ENCODE measurements at places on chromosomes 12 and 14.

DNA sequence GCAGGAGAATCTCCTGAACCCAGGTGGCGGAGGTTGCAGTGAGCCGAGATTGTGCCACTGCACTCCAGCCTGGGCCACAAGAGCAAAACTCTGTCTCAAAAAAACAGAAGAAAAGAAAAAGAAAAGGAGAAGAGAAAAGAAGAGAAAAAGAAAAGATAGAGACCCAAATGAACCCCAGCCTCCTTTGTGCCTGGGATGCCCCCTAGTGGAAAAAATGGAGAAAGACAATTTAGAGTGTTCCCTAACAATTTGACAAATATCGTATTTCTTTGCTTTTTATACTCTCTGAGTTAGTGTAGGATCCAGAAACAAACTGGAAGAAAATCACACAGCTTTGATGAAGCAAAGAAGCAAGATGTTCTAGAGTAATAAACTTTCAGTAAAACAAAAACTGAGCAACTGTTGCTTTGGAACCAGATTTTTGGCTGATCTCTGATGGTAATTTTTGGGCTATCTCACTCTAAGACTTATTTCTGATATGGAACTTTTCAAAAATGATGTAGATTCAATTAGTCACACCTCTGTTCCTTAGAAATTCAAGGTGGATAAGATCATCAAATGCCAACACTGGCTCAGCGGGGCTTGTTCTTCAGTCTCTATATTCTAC is 18.6 kb upstream of the PRKAB1 start:
- DNase-seq = peak; percentile 41

DNA sequence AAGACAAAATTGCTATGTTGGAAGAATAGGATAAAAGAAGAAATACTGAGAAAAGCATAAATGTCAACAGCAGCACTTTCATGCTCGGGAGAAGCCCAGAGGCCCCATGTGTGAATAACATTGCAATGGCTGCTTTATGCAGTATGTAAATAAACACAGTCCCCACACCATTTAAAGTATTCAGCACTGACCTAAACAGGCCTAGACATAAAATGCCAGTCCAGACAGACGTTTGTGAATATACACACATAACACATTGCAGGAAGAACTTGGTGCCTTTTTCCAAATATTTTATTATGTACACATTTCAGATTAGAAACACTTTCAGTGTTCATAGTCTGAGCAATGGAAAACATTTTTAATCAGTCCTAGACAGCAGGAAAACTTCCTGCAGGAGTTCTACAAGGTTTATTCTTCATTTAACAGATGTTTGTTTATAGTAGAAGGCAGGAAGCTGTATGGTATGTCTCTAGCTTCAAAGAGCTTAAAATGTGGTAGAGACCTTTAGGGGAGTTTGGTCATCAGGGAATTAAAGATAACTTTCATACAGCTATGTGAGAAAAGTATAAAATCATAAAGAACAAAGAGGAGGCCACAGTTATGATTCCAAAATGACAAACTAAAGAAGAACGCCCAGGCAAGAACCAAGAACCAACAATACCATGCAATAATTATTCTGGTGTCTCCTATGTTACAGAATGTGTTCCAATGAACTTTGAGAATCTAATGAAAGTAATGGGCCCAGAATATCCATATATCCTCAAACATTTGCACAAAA is 30.6 kb upstream of the SLC38A2 start:
- DNase-seq = no peak

DNA sequence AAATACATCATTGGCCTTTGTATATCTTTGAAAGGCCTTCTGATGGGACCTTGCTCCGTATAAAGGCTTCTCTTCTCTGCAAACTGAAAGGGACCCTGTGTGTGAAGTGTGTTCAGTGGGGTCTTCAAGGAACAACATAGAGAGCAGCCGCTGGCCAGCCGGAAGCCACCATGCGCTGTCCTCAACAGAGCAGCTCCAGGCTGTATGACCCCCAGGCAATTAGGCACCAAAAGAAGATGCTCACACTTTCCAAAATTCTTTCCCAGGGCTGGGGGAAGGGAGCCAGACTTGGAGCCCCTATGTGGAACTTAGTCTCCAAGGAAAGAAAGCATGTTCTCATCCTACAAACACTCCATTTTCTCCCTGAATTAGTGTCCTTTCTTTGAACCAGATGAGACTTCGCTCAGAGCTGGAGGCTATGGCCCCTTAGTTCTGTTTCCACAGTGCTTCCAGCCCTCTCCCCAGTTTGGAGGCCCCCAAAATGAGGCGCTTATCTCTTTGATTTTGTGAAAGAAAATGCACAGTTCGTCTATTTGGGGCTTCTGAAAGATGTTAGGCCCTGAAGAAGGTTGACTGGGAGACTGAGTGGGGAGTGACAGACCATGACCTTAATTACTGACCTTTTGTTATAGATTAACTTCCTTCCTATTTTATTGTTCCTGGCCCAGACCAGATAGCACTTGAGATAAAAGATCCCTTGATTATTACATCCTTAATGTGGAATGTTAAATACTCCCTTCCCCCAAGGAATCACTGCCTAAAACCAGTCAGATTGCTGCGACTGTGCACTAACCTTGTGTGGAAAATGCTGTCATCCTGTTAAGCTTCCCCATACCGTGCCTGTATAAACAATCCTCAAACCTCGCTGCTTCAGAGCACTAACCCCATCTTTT is 128.3 kb upstream of the FGD4 start:
- DNase-seq = no peak

GRCh38 chr12:131725503-131725902 is 14.6 kb downstream of the SFSWAP start:
- DNase-seq = no peak

- DNase-seq = peak; percentile 62
Observed at GRCh38 chr12:1800401-1801302, 19.7 kb upstream of the LRTM2 start.

DNA sequence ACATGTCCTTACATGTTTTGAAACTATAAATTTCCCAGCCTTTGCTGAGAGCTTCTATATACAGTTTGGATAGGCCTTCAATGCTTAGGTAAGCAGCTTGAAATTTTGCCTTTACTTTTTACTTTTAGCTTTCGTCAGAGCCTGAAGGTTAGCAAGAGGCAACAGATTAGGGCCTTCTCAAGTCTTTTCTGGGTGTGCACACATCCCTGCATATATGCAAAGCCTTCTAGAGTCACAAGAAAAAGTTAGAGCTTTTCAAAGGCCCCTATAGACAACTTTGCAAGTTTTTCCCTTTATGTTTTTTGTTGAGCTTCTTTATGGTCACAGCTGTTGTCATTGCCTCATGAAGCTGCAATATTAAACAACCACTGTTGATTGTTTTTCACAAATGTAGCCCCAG is 778.4 kb downstream of the GALC start:
- DNase-seq = no peak

DNA sequence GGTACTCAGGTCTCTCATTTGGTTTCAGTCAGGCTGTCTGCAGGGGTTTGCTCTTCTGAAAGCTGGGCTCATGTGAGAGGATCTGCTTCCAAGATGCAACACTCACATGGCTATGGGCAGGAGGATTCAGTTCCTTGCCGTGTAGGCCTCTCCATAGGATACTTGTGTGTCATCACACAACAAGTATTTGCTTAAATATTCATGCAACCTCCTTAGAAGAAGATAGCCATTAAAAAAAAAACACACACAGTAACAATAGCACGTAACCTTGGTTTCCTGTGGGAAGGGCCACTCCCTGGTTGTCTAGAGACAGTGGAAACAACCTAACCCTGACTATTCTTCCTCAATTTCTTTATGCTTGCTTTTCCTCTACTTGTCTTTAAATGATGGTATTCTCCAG is 31.8 kb upstream of the CLEC4E start:
- no peak for DNase-seq

DNA sequence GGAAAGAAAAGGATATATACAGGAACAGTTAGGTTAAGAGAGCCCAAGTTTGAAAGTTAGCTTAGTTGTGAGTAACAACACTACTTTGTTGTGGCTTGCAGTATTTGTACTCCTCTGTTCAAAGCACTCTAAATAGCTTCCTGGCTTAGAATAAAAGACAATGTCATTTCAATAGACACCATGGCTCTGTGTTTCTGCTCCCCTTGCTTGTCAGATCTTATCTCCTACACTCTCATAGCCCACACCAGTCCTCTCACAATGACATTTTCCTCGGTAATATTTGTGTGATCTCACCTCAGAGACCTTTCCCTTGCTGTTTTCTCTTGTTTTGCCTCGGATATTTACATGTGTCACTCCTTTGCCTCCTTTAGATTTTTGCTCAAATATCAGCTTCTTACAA is 418.4 kb downstream of the MDGA2 start:
- DNase-seq = no peak

DNA sequence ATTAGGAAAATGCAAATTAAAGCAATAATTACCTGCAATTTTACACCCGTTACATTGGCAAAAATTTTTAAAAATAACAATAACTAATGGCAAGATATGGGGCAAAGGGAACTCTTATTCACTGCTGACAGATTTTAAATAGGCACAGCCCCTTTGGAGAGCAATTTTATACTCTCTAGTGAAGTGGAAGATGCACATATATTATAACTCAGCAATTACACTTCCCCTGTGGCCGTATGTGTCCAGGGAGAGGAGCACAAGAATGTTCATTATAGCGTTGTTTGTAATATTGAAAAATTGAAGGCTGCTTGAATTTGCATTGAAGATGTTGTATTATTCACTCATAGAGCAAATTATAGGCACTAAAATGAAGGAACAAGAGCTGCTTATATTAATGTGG is 488.3 kb upstream of the ATXN7L3B start:
- DNase-seq = no peak

DNA sequence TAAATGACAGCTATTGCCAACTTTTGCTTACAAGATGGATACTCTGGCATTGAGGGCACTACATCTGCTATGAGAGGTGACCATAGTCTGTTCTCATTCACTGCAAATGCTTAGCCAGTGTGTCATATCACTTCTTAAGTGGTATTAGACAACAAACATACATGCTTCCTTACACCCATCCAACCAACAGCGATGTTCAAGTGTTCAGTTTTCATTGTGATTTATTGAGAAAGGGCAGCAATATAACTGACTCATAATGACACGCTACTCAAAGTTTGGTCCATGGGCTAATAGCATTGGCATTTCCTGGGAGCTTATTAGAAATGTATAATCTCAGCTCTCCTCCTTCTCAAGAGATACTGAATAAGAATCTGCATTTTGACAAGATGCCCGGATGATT is 181.7 kb downstream of the NPAS3 start:
- no peak for DNase-seq

GRCh38 chr12:40525054-40525453 is 167.2 kb upstream of the CNTN1 start:
- no peak for DNase-seq

DNA sequence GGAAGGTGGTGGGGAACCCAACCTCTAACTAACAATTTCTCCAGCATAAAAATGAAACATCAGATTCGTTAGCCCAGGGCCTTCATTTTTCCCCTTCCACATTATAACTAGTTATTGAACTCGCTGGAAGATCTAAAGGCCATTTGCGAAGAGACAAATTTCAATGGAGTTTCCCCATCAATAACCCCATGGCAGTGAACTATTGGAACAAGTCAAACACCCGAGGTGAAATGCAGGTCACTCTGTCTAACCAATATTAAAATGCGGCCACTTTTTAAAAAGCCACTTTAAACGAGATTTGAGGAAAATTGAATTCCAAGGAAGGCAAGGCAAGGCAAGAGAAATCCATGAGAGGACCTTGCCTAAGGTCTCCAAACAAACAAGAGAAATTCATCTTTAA is 4.5 kb upstream of the HOXC4 start:
- no peak for DNase-seq

DNA sequence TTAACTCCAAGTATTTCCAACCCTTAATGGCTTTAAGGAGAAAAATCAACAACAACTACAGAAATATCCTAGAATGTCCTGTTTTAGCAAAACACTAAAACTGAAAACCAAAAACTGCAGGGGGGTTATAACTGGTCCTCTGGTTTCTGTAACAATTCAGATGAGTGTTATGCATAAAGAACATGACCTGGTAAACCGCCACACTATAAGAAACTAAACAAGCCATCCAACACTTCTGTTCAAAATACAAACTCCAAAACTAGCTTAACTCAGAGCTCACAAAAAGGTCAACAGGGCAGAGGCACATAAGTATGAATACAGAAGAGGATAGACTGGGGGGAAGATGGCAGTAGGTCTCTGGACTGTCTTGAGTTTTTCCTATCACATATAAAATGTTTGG is 38.0 kb downstream of the HECTD4 start:
- DNase-seq = no peak

GRCh38 chr14:92352158-92352985 is 29.4 kb downstream of the SLC24A4 start:
- peak; percentile 53 for DNase-seq

GRCh38 chr12:31408763-31409162 is 82.8 kb upstream of the SINHCAF start:
- DNase-seq = no peak

GRCh38 chr14:76138119-76138757 is 13.5 kb upstream of the GPATCH2L start:
- DNase-seq = no peak

DNA sequence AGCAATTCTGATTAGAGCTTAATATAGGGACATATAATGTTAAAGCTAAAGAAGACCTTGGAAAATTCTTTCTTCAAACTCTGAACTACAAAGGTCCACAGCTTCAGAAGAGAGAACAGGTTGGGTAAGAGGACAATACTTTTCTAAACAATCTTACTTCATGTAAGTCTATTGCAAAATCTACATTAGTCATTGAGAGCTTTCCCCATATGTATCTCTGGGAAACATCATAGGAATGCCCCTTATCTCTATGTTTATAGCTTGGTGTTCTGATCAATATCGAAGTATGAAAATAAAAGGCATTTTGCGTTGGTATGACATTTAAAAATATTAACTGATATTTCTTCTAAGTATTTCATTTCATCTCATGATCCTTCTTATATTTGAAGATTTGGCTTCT is 962.6 kb downstream of the AACS start:
- DNase-seq = no peak

DNA sequence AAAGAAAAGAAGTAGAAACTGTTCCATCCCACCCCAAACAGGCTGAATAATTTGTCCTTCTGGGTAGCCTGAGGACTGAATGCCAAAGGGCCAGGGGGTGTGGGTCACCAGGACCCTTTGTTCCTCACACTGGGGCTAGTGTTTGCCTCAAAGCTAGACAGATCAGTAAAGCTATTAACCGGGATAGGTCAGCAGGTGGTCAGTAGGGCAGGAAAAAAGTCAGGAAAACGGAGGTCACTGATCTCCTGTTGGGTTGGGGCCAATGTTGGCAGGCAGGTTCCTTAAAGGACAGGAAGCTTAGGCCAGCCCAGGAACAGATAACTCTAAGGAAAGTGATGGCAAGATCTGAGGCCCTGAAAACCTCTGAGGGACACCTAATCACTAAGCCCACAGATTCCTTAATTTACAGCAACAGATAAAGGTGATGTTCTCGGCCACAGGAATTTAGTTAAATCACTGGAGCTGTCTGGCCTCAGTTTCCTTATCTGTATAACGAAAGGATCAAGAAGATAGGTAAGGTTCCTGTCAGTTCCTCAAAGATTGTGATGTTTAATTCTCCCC is 22.7 kb upstream of the TMPO start:
- no peak for DNase-seq

GRCh38 chr12:501722-502447 is 42.1 kb downstream of the B4GALNT3 start:
- DNase-seq = no peak

- DNase-seq = no peak
Observed at GRCh38 chr14:102591372-102591943, 991 bp upstream of the RCOR1 start.

GRCh38 chr14:63833728-63834127 is 19.1 kb upstream of the SYNE2 start:
- DNase-seq = no peak

All from HEK293T (cell line).